Aorta (tissue), 5 donors: ENCODE measurements at places on chromosomes 5 and 9. TPM values are rescaled to one million over a fixed set of nuclear protein-coding genes. Genes with fewer than 3 reads are reported as not detected.
A peak's percentile ranks its signal among the peaks of the same experiment; 100 is the strongest.

- no peak for DNase-seq
Observed at GRCh38 chr5:176589039-176589769, 20.8 kb downstream of the GPRIN1 start.

The CDX1 gene
- not detected for total RNA-seq

GRCh38 chr5:79851391-79851863, 139.6 kb downstream of the MTX3 start:
- DNase-seq = no peak

DNA sequence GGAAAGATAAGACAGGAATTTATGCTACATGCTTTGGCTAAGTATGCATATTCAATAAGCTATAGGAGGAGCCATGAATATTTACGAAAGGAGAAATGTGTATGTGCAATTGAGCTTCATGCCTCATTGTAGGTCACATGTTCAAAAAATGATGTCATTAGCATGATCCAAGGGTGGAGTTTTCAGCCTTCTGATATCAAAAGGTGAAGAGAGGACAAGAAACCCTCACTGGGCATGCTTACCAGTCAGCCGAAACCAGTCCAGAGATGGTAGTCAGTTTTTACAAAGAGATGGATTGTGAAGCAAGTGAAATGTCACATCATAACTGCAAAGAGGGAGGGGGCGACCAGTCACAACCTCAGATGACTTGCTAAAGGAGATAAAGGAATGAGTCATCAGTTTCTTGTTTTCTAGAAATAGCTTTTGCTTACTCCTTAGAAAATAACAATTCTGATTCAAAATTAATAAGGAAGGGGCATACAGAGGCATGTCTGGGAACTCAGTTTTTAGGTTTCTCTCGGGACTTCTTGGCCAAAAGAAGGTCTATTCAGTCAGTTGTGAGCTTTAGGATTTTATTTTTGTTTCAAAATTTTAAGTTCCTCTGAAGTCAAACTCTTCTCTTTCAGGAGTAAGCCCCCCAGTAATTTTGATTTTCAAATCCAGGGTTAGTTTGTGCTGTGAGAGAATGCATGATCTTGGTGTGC, 1067.8 kb upstream of the EDIL3 start:
- DNase-seq = no peak

- no peak for DNase-seq
Observed at GRCh38 chr5:43065387-43065947, 25.3 kb upstream of the ANXA2R start.

- DNase-seq = no peak
Observed at GRCh38 chr9:78668148-78668832, 371.4 kb downstream of the PSAT1 start.

DNA sequence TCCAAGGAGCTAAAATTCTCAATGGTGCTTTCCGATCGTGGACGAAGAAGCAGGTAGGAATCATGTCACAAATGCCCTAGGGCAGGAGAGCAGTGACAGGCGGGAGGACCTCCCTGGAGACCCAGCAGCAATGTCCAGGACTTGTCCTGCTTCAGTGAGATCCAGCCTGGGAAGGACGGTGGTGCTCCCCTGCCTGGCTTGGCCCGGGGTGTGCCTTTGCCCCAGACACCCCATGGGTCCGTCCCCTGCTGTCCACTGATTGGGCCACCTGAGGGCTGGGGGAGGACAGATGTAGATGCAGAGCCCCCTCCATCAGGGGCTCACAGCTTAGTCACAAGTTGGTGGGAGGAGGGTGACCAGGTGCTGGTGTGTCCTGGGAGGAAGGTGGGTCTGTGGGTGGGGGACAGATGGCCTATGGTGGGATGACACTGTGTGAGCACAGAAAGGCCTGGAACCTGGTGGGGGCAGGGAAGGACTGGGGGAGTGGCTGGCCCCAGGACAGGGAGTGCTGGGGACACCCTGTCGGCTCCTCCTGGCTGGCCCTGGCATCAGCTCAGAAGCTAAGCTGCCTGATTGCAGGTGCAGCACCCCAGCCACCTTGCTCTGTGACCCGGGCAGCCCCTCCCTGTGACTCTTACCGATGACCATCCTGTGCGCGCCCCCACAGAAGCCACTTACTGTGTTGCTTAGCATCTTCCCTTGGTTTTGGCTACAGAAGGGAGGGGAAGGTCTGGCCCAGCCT, 82.0 kb downstream of the PHF2 start:
- DNase-seq = peak; percentile 63

DNA sequence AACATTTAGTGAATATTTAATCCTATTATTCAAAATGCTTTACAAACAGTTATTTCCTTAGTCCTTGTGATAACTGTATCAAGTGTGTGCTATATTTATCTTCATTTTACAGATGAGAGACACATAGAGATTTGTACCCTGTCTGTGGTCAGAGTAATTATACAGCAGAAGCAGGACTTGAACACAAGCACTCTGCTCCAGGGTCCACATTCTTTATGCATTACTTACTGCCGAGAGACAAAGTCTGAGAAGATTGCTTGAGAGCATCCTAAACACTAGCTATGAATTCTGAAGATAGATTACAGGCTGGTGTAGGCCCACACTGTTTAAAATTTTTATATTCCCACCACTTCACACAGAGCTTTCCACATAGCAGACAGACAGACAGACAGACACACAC, 926.1 kb upstream of the DMAC1 start:
- no peak for DNase-seq

The GRM6 gene
- total RNA-seq = not detected

GRCh38 chr5:150107909-150108447, 21.6 kb upstream of the CSF1R start:
- no peak for DNase-seq

The BICD2 gene
- total RNA-seq = 37.2 TPM

GRCh38 chr5:157047898-157048297, 11.0 kb downstream of the HAVCR1 start:
- no peak for DNase-seq

DNA sequence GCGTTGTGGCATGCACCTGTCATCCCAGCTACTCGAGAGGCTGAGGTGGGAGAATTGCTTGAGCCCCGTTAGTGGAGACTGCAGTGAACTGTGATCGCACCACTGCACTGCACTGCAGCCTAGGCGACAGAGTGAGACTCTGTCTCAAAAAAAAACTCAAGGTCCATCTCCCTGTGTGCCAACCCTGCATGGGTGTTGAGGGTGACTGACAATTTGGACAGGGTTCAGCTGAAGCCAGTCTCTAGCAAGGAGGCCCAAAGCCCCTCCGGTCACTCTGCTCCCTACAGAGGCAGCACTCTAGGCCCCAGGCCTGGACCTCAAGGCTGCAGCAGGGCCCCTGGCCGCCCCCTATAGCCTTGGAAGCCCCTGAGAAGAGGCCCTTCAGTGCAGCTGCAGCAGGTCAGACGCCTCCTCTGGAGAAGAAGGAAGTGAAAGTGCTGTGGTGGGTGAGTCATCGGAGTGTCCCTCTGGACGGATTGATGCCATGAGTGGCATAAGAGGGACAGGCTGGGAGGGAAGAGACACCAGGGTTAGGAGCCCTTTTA, 39.2 kb upstream of the NEK6 start:
- no peak for DNase-seq

DNA sequence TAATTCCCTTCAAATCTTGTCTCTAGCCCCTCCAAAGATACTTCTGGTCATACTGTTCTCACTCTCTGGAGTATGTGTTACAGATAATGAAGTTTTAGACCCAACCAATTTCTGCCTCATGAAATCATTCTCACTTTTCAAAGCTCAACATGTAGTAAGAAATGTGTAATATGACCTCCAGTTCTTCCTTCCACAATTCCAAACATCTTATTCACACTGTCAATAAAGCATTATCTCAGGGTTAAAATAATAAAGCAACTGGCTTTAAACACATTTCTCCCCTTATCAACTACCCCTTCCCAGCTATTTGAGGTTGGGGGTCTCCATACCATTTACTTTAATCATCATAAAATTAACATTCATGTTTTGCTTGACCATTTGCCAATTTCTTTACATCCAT, 654.1 kb downstream of the RAB3C start:
- no peak for DNase-seq

The C9orf153 gene
- total RNA-seq = 1.4 TPM
